IMR-90 (cell line): ENCODE measurements at places on chromosomes 1 and 21. TPM values are rescaled to one million over a fixed set of nuclear protein-coding genes. Genes with fewer than 3 reads are reported as not detected.

The TGFBR3 gene
- 3.0 and 4.0 TPM in 2 replicates for polyA plus RNA-seq

GRCh38 chr1:30598571-30599114 is 124.7 kb downstream of the MATN1 start:
- no peak for DNase-seq

DNA sequence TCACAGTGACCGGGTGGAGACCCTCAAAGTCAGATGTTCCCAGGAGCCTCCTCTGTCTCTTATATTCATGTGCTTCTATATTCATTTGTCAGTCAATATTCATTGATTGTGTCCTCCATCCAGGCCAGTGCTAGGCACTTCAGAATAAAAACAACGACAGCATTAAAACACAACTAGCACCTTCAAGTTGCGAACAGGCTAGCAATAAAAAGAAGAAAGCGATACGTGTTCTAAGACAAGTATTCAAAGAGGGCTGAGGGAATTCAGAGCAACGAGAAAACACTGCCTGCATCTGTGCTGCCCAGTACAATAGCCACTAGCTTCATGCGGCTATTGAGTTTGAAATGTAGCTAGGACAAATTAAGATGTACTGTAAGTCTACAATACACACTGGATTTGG is 138.0 kb downstream of the PLXNA2 start:
- DNase-seq: no peak

DNA sequence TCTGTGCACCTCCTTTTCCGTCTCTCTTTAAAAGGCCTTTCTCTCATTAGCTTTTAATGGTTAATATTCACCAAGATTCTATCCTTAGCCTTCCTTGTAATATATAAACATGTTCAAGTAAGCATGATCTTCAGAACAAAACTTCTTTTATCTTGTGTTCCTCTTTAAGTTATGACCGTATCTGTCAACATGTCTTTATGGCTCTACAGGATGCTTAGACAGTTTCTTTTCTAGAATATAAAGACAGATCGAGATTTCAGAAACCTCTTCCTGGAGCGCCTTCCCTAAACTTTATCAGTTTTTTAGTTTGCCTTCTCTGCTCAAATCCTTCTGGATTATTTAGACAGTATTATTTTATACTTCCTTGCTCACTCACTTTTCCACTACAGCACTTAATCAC is 7.2 kb downstream of the RO60 start:
- DNase-seq: no peak
